ENCODE measurements at places on chromosomes 4 and X.

GRCh38 chr4:151538963-151539362, 130.0 kb downstream of the FHIP1A start:
- no peak for DNase-seq

GRCh38 chr4:10655968-10656367, 28.6 kb downstream of the CLNK start:
- DNase-seq: no peak

DNA sequence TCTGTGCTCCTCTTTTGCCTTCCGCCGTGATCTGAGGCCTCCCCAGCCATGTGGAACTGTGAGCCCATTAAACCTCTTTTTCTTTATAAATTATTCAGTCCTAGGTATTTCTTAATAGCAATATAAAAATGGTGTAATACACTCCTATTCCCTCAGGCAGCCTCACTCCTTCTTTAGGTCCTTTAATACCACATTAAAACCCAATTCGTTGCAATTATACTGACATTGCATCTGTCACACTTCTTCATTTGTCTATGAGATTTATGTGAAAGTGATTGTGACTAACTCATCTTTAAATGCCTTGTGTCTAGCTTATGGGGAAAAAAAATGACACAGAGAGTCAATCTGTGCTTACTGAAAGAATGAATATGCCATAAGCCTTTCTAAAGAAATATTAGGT, 1035.2 kb upstream of the SLIT2 start:
- no peak for DNase-seq

DNA sequence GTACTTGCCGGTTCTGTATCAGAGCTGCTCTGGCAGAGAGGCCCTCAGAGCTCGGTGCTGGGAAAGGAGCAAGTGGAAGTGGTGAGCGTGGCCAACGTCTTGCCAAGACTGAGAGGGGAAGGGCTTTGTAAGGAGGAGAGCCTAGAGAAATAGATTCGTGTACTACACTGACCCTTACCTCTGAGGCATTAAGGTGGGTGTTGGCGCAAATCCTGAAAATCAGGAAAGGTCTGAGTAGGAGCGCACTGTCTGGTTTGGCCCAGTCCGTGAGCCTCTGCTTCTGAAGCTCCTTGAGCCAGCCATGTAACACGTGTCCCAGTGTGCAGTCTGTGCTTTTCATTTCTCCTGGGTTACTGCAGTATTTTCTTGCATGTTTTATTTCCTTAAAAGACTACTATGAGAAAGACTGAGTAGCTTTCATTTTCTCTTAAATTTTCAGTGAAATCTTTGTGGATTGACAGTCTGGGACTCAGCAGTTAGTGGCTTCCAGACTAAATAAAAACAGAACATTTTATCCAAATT, 140.5 kb downstream of the SOWAHB start:
- DNase-seq: no peak

DNA sequence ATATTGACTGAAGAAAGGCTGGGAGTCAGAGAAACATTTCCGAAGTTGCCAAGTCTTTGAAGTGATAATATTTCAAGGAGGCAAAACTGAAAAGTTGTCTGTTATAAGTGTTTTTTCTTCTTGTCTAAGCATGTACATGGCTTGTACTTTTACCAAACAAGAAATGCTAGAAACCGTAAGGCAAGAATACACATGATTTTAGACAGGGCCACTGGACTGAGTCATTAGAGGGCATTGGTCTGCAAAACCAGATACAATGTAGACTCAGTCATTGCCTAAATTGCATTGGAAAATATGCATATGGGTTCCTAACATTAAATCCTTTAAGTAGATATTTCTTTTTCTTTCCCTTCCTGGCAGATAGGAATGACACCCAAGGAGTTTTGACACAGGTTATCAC, 284.9 kb upstream of the PUDP start:
- DNase-seq: no peak

DNA sequence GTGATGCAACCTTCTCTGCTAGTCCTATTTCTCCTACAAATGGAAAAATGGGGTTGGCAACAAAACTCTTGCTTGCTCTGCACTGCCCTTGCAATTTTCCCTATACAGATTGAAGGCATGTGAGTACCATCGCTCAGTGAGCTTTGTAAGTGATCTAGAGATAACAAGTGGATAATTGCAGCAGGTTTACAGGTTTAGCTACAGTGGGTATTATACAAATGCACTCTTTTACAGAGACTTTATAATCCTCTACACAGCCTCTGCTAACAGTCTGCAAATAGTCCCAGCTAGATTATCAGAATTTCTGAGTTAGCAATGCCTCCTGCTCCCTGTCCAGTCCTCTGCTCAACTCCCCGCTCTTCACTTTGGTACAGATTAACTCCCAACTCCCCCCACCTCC, 11.1 kb downstream of the LEF1 start:
- no peak for DNase-seq

GRCh38 chrX:20414762-20415445, 148.2 kb upstream of the RPS6KA3 start:
- DNase-seq: no peak

- no peak for DNase-seq
These were observed 18.6 kb downstream of the BLTP1 start for GRCh38 chr4:122170775-122171174.

DNA sequence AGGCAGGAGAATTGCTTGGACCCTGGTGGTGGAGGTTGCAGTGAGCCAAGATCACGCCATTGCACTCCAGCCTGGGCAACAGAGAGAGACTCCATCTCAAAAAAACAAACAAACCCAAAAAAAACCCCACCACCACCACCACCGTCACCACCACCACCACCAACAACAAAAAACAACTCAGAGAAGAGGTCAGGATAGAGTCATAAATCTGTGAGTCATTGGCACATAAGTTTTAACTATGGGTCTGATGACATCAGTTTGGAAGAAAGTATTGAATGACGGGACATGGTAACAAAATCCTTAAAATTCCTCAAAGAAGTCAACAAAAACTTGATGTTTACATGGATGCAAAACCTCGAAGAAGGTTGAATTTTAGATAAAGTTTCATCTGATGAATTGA, 288.0 kb upstream of the SFRP2 start:
- DNase-seq: no peak

DNA sequence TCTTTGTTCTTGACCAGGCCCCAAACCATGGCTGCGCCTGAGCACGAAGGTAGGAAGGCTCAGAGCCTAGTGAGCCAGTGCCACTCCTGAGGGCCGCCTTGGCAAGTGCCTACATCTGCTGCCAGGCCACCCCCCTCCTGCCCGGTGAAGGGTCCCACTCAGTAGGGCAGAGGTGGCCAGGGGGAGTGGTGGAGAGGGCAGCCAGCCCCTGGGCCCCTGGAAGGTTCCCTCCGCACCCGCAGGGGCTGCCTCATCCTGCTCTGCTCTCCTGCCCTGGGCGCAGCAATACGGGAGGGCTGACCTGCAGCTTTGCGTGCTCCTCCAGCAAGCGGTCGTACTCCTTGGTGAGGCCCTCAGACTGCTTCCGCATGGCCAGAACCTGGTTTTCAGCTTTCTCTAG, 14.0 kb downstream of the SLC6A8 start:
- no peak for DNase-seq

DNA sequence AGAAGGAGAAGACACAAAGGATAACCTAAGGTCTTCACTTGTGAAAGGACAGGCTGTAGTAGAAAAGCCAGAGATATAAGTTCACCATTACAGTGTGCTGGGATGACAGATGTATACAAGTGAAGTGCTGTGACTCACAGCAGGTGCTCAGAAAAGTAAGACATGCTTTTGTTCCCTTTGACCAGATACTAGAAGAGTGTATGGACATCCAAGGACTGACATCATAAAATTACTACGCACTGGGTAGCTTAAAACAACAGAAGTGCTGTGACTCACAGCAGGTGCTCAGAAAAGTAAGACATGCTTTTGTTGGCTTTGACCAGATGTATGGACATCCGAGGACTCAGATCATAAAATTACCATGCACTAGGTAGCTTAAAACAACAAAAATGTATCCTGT, 61.6 kb upstream of the BTC start:
- DNase-seq: no peak

- DNase-seq: no peak
These were observed 2.7 kb upstream of the SPON2 start for GRCh38 chr4:1174941-1175634.

- DNase-seq: no peak
These were observed 24.8 kb downstream of the CDKN2AIP start for GRCh38 chr4:183469285-183469684.

DNA sequence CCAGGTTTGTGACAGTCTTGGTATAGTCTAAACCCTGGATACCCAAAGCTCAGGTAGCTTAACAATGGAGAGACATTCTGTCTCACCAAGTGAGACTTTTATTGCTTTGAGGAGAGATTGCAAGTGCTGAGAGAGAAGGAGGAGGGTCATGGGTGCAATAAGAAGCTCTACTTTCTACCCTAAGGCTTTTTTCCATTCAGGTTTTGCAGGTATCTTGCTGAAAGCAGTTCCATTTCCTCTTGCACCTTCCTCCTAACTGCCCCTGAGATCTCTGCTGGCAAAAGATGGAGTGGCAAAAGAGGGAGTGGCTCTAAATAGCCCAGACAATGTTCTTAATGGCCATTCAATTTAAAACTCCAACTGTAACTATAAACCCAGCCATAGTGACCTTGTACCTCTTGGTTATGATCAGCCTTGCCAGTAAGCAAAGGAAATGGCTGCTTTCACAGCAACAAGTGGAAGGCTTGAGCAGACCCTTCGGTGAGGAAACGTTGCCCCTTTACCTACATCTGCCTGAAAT, 105.6 kb upstream of the CPEB2 start:
- no peak for DNase-seq

DNA sequence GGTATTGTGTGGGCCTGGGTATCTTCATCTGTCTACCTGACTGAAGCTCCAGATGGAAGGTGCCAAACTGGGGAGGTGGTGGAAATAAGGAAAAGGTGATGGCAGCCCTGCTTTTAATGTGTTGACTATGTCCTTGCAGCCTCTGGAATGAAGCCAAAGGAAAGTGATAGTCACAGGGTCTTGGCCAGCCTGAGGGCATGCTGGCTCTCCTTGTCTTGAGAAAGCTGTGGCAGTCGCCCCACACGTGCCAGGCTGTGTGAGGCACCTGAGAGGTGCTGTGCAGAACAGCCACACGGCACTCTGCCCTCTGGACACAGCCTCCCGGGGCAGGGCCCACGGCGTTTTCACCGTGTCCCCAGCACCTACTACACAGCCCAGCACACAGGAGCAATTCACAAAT, 77.6 kb downstream of the NAT8L start:
- DNase-seq: no peak

DNA sequence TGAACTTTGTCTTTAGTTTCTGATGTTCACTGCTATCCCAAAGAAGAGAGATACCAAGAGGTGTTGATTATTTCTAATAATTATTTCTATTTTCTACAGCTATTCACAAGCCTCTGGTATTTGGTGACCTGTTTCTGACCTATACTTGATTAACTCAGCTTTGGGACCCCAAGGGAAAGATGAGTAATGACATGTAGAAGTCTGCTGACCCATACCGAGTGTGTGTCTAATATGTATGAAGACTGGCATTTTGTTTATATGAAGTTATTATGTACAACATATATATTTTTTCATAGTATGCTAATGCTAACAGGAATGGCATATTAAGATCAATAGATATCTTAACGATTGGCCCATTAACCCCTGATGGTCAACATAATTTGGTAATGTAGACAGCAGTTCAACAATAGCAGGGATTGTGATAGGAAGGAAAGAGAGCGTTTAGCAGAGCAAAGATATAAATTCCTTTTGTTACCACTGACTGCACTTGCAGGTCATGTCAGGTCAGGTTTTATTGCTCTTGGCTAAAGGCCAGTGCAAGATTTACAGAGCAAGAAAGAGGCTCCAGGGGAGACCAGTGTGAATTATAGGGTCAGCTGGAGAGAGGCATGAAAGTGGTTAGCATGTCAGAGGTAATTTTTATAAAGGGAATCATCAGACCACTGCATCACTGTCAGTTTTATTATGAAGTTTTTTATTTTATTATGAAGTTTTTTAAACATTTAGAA, 94.7 kb upstream of the DIPK2B start:
- DNase-seq: no peak

DNA sequence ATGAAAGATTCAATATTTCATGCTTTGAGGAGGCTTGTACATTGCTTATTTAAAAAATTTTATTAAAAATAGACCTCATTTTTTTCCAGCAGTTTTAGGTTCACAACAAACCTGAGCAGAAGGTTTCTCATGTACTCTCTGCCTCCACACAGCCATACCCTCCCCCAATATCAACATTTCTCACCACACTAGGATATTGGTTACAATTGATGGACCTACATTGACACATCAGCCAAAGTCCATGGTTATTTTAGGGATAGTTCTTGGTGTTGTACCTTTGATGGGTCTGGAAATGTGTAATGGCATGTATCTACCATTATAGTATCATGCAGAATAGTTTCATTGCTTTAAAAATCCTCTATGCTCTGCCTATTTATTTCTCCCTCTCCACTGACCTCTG, 611.0 kb downstream of the KCTD8 start:
- DNase-seq: no peak

Data from GF-D8 (cell line).